ENCODE measurements at places on chromosomes 7 and 10. TPM values are rescaled to one million over a fixed set of nuclear protein-coding genes. Genes with fewer than 3 reads are reported as not detected.

- peak; percentile 97 for DNase-seq
Measured at GRCh38 chr7:18508443-18509427, 13.2 kb downstream of the HDAC9 start.

- DNase-seq: no peak
Measured at GRCh38 chr10:85794553-85794952, 572.0 kb downstream of the GRID1 start.

GRCh38 chr7:39383136-39383535, 183.1 kb upstream of the YAE1 start:
- no peak for DNase-seq

- DNase-seq: no peak
Measured at GRCh38 chr7:134623193-134623592, 23.5 kb upstream of the BPGM start.

GRCh38 chr10:112141292-112141691, 42.3 kb downstream of the GPAM start:
- DNase-seq: no peak

DNA sequence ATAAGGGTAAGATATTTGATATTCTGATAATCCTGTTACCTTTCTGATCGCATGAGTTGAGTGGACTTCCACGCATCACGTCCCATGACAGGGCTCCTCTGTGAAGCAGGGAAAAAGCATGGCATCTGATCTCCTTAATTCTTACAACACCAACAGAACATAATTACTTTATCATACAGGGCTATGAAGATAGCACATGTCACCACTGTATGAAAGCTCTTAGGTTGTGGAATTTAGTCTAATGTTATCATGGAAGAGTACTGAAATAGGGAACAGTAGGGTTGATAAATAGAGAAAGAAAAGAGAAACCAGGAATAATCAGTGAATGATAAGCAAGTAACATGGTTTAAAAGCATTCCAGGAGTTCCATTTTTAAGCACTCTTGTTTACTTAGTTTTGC, 212.0 kb downstream of the CACNB2 start:
- DNase-seq: no peak

- peak; percentile 48 for DNase-seq
Measured at GRCh38 chr7:30977896-30978564, 14.3 kb downstream of the GHRHR start.

DNA sequence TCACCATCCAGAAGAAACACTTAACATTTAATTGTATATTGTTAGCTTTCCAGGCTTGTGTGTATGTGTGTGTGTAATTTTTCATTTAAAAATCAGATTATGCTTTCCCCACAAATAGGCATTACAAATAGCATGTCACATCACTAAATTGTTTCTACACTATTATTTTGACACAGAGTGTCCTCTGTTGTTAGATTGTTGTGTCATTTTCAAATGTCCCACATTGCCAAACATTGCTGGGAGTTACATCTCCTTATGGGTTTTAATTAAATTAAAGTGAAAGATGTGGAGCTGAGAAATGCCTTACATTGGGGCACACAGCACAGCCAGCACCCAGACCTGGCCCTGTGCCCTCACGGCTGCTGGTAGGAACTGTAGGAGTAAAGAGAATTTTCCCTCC, 295.6 kb downstream of the ZEB1 start:
- DNase-seq: no peak

The GLI3 gene
- total RNA-seq: 10.0 TPM

The UPK3B gene
- total RNA-seq: not detected

The SLC13A1 gene
- total RNA-seq: not detected

The SLC25A13 gene
- total RNA-seq: 37.5 TPM

All from RPMI7951 (cell line).